ENCODE measurements at places on chromosomes 12 and 14. TPM values are rescaled to one million over a fixed set of nuclear protein-coding genes. Genes with fewer than 3 reads are reported as not detected.

The RFX4 gene
- total RNA-seq: not detected

The KERA gene
- total RNA-seq: not detected

The KHNYN gene
- 71.6 TPM for total RNA-seq

The APOLD1 gene
- 38.4 TPM for total RNA-seq

The SYT1 gene
- 1.9 TPM for total RNA-seq

The LRP1-AS gene
- total RNA-seq: not detected

The SLC7A8 gene
- 18.4 TPM for total RNA-seq

The CIROP gene
- total RNA-seq: not detected

The PTGDR gene
- 2.9 TPM for total RNA-seq
